Activated CD4-positive, alpha-beta T cell treated with anti-CD3 and anti-CD28 coated beads, Interleukin-2, amount 50 U/mL, for 16 hours (primary cell): ENCODE measurements at places on chromosomes 11 and 22.

GRCh38 chr11:117724621-117725020, 72.4 kb downstream of the DSCAML1 start:
- no peak for DNase-seq

DNA sequence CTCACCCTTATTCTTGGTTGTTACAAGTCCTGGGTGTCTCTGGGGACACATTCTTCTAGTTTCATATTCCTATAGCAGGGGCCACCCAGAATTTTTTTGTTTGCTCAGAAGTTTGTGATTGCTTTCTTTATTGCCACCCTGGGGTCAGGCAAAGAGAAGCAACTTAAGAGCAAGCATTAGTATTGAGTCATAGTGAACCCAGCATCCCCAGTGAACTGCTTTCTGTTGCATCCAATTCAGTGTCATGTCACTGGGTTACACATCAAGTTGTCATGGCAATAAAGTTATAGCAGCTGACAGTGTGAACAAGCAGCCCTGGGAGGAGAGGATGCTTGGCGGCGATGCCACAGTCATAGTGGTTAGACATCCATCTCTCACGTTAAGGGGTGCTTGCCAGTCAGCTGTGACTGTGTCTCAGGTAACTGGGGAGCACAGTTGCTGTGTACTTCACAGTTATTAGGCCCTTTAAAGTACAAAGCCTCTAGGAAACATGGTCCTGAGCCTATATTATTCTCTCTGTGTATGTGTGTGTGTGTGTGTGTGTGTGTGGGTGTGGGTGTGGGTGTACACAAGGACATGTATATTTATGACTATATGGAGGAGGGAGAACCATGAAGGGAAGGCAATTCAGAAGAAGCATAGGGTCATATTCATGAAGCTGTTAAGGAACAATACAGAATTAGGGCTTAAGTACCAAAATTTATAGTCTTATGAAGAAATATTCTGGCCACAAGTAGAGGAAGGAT, 52.5 kb downstream of the TRIM44 start:
- peak; percentile 29 for DNase-seq

GRCh38 chr11:11884774-11885481, 43.2 kb downstream of the USP47 start:
- DNase-seq, result peak; percentile 46

- no peak for DNase-seq
Observed at GRCh38 chr22:22906907-22907550, 19.4 kb downstream of the IGLL5 start.

GRCh38 chr22:35955546-35955945, 73.1 kb downstream of the RBFOX2 start:
- no peak for DNase-seq

GRCh38 chr11:67450796-67451657, 1.5 kb downstream of the GPR152 start:
- DNase-seq, result no peak

GRCh38 chr11:17014321-17014832, at the start of gene PLEKHA7:
Gene PLEKHA7 (minus strand): TSS chr11:17014414. CDS start chr11:17014401, 13 bp downstream.
- no peak for DNase-seq

DNA sequence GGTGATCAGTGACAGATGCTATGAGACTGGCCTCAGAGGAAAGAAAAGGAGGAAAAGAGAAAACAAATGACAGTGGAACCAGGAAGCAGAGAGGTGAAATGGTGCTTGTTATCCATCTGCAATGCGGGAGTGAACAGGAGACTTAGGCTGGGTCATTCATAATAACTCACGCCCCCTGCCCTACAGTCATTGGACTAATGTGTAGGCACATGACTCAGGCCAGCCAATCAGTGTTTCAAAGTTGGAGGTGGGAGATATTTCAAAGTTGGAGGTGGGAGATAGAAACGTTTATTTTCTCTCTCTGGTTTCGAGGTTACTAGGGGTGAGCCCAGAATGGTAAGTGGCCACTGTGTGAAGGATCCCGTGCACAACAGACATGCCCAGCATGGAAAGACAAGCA, 30.3 kb downstream of the SLC22A6 start:
- DNase-seq, result no peak

DNA sequence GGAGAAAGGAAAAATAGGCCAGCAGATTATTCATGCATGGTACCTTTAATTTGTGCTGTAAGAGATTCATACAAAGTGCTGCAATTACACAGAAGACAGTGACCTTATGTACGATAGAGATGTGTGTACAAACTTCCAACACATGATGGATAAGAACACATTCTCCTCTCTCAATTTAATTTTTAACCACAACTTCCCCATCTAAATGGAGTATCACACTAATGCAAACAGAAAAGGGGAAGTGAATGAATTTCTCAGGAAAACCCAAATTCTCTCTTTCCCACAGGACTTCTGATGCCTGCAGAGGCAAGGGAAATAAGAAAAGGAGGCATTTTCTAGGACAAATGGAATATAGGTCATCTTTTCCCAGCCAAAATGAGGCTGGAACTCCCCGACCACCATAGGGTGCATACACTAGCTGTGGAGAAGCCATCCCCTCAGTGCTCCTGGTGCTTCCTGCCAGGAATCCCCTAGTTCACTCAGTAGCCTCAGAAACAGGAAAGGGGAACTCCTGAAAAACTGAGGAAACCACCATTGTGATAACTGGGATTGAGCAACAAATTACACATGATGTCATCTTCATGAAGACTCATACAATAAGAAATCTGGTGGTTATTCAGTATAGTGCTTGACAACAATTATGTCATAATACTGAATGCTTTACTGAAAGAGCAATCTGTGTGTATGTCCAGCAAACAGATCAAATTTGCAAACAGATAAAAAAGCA, 22.4 kb downstream of the MMP10 start:
- no peak for DNase-seq

DNA sequence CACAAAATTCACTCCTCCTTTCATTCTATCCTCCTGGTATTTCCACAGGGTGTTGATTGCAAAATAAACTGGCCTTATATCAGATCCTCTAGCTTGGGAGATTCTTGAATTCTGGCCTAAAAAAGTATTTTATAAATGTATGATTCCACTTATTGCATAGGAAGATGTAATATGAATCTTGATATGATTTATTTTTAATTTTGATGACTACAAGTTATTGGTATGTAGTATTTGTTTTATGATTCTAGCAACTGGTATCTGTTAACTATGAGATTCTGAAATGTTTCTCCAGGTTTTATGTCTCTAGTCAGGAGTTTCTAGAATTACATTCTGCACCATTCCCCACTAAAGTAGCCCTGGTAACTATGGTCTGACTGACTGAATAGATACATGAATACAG, 373.9 kb upstream of the C11orf87 start:
- no peak for DNase-seq

- DNase-seq, result no peak
Observed at GRCh38 chr11:78019808-78020207, 3.3 kb downstream of the KCTD14 start.

DNA sequence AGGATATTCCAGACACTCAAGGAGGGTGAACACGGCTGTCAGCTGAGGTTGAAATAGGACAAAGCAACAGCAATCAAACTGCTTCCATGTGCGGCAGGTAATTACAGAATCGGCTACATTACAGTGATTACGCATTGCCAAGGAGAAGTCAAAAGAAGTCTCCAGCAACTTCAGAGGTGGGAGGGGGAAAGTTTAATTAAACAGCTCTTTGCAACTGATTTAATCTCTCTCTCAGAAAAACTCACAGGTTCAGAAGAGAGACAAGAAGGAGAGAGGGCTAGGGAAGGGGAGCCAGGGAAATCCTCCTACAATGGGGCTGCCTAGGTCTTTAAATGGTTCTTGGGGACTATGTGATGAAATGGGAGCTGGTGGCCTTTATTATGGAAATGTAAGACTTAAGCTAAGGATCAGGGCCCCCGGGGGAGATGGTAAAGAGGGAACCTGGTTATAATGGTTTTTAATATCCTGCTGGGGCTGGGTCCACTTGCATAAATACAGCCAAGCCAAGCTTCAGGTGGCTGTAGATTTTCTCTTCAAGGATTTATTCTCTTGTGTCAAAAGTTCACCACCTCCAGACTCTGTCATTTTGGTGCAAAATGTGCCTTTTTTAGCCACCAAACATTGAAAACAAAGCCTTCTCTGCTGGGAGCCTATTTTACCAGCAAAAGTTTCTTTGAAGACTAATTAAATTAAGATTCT, 354.7 kb upstream of the NARS2 start:
- no peak for DNase-seq

DNA sequence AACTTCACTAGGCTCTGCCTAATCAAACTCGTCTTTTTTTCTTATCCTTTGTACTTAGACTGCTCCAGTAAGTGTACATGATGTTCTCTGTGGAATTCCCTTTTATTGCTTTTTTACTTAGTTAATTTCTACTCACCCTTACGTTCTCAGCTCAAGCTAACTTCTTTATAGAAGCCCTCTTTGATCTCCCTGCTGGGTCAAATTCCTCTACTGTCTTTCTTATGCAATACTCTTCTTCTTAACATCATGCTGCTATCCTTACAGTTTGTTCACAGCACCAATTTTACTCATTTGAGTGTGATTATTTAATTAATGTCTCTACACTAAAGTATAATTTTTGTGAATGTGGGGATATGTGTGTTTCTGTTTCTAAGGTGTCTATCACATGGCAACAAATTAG, 498.3 kb downstream of the CNTN5 start:
- DNase-seq, result no peak

DNA sequence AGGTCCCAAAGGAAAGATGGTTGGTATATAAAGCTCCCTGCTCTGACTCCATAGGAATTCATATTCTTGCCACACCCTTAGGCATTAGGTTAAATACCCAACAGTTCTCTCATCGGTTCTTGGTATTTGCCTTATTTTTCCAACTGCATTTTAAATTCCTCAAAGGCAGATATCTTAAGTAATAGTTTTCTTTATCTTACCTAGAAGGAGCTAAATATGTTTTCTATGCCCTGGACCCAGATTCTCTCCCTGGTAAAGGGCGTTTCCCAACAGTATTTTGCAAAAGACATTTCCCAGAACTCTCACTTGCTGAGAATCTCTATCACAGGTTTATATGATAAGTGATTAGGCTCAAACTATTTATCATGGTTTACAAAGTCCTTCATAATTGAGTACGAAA, 158.6 kb upstream of the BDNF start:
- no peak for DNase-seq

DNA sequence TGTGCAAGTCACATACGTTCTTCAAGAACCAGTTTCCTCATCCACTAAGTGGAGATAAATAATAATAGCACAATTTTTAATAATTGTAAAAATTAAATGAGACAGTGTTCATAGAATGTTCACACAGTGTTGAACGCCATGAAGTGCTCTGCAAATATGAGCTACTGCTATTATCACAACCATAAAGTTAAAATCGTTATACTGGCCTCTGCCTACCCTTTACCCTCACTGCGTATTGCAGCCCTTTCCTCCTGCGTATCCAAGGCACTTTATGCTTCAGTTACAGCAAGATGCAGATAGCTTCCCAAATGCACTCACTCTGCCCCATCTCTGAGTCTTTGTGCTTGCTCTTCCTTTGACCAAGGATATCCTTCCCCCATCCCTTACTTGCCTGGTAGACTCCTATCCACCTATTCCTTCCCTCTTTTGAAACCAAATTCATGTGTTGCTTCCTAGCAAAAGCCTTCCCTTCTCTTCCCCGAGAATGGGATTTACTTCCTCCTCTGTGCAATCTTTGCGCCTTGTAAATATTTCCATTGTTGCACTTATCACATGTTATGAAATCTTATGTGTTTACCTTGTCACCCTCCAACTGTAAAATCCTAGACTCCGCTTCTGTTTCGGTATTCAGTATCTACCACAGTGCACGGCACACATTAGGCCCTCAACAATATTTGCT, 196.9 kb downstream of the ADAMTS15 start:
- no peak for DNase-seq

DNA sequence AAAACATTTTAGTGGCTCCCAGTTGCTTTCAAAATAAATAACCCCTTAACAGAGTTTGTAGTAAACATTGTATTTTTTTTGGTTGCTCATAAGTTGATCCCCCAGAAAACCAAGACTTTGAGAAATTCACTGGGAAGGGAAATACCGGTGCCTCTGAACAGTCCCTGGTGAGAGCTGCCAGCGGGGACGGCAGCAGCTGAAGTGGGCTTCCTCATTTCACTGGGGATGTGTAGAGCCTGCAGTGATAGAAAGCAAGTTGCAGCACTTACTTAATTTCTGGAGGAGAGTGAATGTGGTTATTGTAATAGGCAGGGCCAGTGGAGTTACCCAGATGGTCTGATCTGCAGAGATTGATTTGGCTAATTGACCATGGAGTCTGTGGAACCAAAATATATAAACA, 18.6 kb upstream of the MCHR1 start:
- no peak for DNase-seq

DNA sequence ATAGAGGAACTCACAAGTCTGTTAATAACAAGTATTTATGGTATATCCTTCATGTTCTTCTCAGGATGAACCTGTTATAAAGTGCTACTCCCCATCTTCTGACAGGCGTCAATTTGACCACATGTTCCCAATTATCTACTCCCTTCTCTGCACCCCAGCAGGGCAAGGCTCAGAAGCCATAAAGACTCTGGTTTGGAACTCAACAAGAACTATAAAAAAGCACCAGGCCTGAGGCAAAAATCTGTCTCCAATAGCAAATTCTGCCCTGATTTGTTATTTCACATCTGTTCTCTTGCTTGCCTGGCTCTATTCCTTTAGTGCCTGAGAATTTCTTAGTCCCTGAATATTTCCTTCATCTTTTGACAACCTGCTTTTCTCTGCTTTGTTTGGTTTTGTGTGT, 618.2 kb upstream of the KIRREL3 start:
- DNase-seq, result no peak

- DNase-seq, result no peak
Observed at GRCh38 chr22:31339148-31339832, 6.9 kb downstream of the PATZ1 start.

DNA sequence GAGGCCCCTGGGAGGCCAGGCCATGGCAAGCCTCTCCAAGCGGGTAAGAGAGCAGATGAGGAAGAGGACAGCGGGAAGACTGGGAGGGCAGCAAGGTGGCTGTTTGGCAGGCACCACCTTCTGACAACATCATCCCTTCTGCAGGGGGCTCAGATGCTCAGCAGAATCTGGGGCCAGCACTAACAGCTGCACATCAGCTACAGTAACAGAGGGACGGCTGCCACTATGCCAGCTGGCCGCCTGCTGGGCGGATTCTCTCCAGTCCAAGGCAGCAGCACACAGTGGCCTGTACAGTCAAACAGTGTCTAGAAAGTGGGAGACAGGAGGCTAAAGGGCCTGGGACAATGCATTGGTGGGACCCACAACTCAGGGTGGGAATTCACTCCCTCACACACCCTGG, 10.7 kb upstream of the TXN2 start:
- no peak for DNase-seq

- no peak for DNase-seq
Observed at GRCh38 chr11:33214187-33214586, 43.0 kb upstream of the HIPK3 start.
